ENCODE measurements at places on chromosomes 6 and 20.

DNA sequence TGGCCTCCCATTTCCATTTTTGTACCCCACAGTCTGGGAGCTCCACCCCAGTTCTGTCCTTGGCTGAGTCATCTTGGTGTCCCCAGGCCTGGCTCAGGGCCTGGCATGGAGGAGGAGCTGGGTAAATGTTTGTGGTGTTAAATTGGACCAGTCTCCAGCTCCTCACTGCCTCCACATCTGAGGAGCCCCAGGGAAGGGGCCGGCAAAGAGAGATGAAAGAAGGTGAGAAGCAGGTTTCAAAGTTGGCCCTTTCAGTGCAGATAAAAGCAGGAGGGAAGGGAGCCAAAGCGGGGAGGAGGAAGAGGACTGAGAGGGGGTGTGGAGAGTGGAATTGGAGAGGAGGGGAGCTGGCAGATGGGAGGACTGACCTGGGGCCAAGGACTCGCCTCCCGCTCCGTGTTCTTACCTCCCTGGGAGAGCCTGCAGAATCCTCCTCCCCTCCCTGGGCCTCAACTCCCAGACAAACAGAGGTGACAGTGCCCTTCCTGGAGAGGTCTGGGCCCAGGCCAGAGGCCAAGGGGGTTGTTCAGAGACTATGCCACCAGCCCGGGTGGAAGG, 89.0 kb downstream of the CD40 start:
- DNase-seq = no peak

DNA sequence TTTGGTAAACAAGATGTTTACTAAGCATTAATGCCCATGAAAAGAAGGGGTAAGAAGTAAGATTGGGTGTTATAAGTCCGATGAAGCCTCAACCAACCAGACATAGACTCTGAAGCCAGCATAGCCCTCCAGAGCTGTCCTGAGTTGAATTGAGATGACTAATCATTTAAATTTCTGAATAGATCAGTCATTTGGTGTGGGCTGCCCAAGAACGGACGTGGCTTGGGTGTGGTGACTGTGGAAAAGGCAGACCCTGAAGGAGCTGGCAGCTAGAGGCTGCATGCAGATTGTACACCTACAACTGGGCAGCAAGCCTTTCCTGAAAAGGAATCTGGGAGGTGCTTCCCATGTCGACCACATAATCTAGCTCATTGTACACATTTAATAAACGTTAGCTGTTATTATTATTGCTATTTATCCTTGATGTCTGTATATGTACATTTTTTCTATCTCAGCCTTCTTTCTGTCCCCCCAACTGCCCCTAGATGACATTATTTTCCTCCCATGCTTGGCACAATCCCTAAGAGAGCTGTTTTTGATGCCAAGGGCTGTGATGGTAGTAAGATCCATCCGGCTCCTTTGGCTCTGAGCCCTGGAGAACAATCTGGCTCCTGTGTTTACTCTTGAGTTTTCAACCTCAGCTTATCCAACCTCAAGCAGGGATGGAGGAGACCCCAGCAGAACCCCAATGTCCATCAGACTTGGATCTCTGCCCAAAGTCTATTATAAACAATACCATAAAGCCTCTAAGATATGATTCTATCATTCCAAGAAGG, 57.6 kb upstream of the JAG1 start:
- no peak for DNase-seq

GRCh38 chr6:157096522-157096921, 226.8 kb downstream of the TMEM242 start:
- DNase-seq = no peak

GRCh38 chr6:166286839-166287271, 21.3 kb downstream of the PRR18 start:
- DNase-seq = no peak

DNA sequence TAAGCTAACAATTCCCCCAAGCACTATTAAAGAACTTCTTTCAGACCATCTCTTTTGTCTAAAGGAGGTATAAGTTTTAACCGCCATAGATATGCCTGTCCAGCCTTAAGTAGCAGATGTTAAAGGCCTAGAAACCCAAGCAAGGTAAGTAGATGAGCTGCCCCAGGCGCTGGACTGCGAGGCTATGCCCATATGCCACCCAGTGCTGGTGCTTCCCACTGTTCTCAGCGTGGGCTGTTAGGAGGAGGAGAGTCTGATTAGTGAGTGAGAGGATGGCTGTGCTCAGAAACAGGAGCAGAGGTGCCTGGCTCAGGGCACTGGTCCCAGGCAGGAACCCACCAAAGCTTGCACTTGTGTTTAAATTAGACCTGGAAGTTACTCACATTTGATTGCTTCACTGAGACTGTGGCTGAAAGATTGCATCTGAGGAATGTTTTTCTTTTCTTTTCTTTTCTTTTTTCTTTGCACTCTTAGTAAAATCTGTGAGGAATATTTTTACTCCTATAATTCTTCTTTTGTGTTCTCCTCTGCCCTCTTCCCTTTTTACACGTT, 32.2 kb downstream of the PRPH2 start:
- DNase-seq = no peak

- no peak for DNase-seq
These were observed 3.4 kb downstream of the PPP2R5D start for GRCh38 chr6:42987533-42988451.

GRCh38 chr6:141252828-141253608, 879.7 kb upstream of the GJE1 start:
- no peak for DNase-seq

All from SIG-M5 (cell line).